ENCODE measurements at places on chromosomes 1 and 21. TPM values are rescaled to one million over a fixed set of nuclear protein-coding genes. Genes with fewer than 3 reads are reported as not detected.

GRCh38 chr1:25080294-25081209 is 150.5 kb upstream of the RUNX3 start:
- no peak for DNase-seq

GRCh38 chr1:166924823-166925541 is 48.9 kb upstream of the TADA1 start:
- no peak for DNase-seq

Gene TEKT2
- total RNA-seq = 40.2 TPM

Gene SPATA46
- not detected for total RNA-seq

DNA sequence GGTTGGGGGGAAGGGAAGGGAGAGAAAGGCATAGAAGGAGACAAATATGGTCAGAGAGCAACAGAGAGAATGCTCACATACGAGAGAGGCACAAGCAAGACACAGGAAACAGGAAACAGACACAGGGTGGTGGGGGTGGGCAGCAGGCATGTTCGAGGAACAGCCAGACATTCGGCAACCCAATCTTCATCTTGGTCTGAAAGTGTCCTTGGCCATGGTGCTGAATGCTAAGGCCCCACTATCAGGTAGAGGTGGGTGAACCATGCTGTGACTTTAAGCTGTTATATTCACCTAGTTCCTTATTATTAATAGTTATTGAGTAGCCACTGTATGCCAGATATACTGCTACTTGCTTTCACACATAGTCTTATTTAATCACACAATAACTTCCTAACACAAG is 109.2 kb downstream of the DDX20 start:
- no peak for DNase-seq

DNA sequence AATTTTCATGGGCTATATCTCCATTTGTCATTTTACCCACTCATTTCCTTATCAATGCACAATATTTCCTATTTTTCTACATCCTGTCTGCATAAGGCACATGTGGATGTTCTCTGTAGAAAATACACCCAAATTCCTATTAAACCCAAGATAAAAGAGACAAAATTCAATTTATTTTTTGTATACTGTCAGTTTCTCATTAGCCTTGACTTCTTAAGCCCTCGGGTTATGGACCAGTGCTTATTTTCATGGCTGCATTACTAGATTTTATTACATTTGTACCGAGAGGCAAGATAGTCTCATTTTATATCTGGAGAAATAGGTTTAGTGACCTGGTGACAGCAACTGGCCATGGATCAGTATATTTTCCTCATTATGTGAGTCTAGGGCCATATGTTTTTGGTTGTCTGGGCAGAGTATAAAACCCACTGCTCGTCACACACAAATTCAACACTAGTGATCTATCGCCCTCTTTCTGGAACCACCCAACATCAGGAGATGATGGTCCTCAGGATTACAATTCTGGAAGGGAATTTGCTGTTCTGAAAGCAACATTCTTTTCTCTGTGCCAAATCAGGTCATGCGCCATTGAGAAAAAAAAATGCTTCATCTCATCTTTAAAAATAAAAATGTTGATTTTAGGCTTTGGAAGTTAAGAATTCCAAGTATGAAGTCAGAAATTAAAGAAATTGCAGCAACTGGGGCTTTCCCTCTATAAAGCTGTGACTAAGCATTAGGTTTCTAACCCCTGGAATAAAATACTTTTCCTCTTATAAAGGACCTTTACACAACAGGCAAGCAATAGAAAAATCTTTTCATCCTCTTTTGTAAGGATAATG is 81.4 kb downstream of the ASTN1 start:
- no peak for DNase-seq

DNA sequence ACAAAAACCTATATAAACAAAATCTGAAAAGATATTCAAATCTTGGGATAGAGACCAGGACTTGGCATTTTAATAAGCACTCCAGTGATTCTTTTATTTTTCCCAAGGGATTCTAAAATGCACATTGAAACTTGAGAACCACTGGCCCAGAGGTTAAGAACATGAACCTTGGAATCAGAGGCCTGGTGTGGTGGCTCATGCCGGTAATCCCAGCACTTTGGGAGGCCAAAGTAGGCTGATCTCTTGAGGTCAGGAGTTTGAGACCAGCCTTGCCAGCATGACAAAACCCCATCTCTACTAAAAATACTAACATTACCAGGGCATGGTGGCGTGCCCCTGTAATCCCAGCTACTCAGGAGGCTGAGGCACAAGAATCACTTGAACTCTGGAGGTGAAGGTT is 12.9 kb upstream of the CEP85 start:
- no peak for DNase-seq

GRCh38 chr1:30334767-30335166 is 388.6 kb downstream of the MATN1 start:
- no peak for DNase-seq

- DNase-seq = no peak
Observed at GRCh38 chr1:53296117-53296749, 31.6 kb downstream of the LRP8 start.

DNA sequence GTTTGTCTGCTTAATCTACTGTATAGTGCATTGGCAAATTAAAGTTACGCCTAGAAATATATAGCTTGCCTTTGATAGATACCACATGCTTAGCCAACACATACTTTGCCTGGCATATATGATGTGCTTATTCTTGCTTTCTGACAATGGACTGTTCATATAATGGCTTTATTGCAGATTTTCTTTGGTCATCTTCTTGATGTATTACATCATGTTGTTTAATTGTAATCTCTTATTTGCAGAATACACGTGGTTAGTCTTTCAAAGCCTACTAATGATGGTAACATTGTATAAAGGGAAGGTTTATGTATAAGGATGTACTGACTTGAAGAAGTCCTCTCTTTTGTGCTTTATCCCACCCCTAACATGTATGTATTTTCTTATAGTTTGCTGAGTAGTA is 201.5 kb downstream of the PDE4B start:
- no peak for DNase-seq

Gene RHEX
- 0.57 TPM for total RNA-seq

GRCh38 chr21:39818557-39818956 is 48.7 kb upstream of the PCP4 start:
- DNase-seq = no peak

- DNase-seq = no peak
Observed at GRCh38 chr1:197989058-197989457, 71.9 kb downstream of the LHX9 start.

- peak; percentile 72 for DNase-seq
Observed at GRCh38 chr1:108512239-108513043, 47.5 kb upstream of the EEIG2 start.

DNA sequence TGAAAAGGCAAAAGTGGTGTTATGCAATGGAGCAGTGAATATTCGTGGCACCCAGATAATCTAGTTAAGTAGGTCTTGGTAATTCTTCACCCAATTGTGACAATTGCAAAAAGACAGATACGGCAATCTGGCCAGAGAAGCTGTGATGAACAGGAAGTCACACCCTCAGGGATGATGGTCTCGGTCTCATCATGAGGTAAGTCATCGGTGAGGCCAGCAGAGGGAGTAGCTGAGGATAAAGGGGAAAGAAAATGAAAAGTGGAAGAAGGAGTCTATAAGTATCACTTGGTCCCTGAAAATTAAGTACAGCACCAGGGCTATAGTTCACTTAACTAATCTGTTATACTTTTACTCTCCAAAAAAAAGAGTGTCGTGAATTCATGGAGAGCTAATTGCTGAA is 258.8 kb upstream of the NCAM2 start:
- no peak for DNase-seq

DNA sequence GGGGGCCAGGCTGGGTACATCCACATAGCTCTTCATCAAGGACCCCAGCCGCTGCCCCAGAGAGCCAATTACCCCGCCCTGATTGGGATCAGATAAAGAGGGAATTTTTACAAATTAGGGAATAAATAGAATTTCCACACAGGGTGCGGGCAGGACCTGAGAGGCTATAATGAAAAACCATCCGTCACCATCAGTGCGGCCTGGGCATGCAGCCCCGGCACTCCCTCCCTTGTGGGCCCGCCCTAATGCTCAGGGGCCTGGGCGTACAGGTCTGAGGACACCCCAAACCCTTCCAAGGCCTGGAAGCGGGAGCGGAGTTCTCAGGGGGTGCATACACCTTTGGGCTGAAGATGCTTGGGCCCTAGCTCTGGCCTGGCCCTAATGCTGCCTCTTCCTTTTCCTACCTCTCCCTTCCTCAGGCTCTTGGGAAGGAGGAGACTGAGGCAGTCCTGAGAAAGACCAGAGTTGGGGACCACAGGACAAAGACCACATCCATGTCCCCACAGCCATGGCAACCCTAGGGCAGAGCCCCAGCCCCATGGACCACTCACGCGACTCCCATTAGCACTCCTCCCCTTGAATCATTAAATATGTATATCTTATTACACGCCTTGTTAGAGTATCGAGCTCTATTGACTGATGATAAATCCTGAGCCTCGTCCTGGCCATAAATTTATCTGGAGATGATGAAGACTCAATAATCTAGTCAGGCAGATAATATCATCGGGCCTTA is 16.3 kb downstream of the DMAP1 start:
- DNase-seq = no peak

Gene TDRD10
- total RNA-seq = 8.5 TPM

DNA sequence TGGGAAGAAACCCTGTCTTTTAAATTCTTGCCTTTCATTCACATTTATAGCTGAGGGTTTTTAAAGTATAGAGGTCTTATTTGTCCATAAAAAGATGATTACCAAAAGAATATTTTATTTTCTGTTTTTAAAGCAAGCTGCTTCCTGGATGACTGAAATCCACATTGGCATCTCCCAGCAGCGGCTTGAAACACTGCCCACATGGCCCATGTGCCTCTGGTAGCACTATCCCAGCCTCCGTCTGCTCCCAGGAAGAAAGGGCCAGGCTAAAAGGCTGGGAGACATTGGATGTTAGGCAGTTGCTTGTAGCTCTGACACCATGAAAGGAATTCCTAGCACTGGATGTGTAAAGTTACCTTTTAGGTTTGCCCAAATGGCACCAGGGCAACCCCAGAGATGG is 169.9 kb upstream of the CACNA1E start:
- DNase-seq = no peak

Gene AKT3
- 53.1 TPM for total RNA-seq

DNA sequence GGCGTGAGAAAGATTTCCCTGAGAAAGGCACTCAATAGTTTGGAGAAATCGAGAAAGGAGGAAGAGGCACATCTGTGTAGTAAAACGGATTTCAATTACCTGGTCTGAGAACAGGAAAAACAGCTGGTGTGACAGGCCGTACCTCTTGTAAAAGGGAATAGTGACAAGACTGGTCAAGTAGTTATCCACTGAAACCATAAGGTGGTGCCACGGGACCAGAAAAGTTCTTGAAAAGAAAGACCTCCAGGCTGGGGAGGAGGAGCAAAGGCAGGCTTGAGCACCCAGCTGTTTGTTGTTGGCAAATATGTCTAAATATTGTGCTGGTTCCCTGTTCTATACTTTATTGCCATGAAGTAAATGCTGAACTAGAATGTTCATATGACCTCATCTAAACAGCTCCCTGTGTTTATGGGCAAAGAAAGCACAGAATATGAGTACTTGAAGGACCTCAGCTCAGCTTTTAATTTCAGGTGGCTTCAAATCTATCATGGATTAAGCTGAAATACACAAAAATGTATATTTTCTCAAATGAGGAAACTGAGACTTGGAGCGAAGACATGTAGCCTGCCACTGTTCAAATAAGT is 4.0 kb downstream of the HAO2 start:
- peak; percentile 82 for DNase-seq

- no peak for DNase-seq
Observed at GRCh38 chr1:204574016-204574864, 58.0 kb downstream of the MDM4 start.

DNA sequence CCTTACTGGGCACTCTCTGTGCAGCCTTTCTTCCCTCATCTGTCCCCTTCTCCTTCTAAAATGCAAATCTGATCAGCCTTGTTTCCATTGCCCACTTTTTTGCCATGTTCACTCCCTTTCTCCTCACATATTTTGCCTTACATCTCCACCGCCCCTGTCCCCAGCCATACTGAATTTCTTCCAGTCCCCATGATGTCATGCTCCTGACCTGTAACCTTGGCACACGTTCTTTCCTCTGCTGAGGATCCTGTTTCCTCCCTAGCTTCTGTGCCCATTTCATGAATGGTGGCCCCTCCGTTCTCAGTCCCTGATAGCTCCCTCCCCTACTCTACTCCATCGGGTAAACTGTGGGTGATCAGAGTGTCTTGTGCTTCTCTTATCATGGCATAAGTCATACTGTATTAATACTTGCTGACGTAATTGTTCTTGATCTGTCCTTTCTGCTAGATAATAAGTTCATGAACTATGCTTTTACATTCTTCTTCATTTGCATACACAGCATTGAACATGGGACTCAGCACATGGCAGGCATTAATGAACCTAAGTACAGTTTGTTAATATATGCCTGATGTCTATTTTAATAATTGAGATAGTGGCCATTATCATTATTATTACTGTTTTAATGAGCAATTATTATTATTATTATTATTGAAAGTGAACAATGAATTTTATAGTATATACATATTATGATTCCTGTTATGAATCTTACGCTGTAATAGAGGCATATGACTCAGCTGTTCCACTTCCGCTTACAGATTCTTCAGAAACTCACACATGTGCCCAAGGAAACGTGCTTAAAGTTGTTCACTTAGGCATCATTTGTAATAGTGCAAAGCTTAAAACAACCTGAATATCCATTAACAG is 28.5 kb downstream of the MAP3K21 start:
- DNase-seq = no peak

Gene TSSK3
- total RNA-seq = 0.46 TPM

Gene DCST1
- 0.20 TPM for total RNA-seq

GRCh38 chr1:165036403-165036802 is 320.1 kb downstream of the LMX1A start:
- DNase-seq = no peak

- DNase-seq = no peak
Observed at GRCh38 chr1:74505928-74506710, 6.3 kb downstream of the LRRC53 start.

GRCh38 chr1:6365047-6365446 is 28.5 kb downstream of the ACOT7 start:
- DNase-seq = no peak

- DNase-seq = no peak
Observed at GRCh38 chr1:55645270-55645669, 430.1 kb upstream of the USP24 start.

- DNase-seq = no peak
Observed at GRCh38 chr1:223177681-223178080, 34.6 kb upstream of the TLR5 start.

GRCh38 chr1:187443939-187444338 is 615.2 kb downstream of the PLA2G4A start:
- DNase-seq = peak; percentile 17

DNA sequence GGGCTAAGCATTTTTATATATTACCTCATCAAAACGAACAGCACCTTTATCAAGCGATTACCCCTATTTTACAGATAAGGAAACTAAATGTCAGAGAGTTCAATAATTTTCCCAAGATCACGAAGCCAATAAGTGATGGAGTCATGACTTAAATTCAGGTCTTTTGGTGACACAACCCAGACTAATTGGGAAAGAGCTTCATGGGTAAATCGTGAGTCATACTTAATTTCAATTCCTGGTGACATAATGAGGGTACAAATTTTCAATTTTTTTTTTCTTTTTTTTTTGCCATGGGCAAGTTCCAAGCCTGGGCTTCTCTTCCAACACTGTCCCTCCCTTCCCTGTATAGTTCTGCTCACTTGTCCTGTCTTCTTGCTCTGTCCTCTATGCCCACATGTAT is 30.1 kb upstream of the IL10 start:
- DNase-seq = no peak

All from lung (tissue), 17 donors.